NCI-H1092 (cell line): ENCODE measurements at places on chromosomes 2 and 18.

- no peak for DNase-seq
These were observed 272.8 kb upstream of the MMADHC start for GRCh38 chr2:149860276-149860921.

DNA sequence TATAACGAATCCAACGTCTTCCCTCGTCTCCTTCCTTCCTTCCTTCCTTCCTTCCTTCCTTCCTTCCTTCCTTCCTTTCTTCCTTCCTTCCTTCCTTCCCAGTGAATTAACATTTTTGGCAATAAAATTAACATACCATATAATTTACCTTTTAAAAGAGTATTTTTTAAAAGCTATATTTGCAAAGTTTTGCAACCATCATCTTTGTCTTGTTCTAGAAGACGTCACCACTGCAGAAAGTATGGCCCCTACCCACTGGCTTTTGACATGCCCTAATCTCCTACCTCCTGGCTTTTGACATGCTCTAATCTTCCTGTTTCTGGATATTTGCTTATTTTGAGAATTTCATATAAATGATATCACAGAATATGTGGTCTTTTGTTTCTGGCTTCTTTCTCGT is 1023.9 kb upstream of the ZEB2 start:
- no peak for DNase-seq

GRCh38 chr2:224405841-224406370 is 4.0 kb upstream of the FAM124B start:
- DNase-seq, result no peak

DNA sequence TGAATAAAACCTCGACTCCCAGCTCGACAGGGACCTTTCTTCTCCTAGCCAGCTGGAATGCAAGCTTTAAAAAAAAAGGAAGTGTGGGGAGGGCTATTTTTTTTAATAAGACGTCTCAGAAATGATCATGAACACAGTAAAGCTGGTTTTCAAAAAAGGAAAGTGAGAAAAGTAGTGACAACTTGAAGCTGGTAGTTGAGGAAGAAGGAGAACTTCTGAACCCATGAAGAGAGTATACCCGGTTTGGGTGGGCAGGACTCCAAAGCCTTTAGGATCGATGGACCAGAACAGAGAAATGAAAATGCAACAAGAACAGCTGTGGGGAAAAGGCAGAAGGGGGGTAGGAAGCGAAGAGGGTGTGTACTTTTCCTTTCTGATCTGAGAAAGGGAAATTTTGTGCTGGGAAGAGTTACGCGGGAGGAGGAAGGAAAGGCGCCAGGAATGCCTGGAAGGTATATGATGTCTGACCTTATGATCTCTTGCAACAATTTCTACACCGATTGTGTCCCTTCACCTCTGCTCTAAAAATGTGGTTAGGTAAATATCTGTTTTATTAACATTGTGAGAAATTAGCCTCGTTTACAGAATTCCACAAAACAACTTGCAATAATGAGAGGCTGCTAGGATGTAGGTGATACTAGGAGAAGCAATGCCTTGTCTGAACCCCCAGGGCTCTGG is 22.6 kb upstream of the CYP1B1 start:
- DNase-seq, result no peak

DNA sequence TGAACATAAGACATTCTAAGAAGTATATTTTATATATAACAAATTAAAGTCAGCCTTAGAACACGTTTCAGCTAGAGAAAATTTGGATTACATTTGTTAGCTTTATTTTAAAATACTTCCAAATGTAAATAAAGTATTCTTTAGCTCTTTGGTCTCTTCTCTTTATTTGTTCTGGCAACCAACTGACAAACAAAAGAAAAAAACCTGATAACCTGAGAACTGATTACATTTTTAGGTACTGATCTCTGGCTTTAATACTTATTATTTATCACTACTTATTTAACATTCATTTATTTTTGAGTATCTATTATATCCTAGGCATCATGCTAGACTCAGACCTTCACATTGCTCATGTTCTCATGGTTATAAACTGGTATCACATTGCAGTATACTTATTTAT is 18.5 kb downstream of the CCDC138 start:
- DNase-seq, result no peak

DNA sequence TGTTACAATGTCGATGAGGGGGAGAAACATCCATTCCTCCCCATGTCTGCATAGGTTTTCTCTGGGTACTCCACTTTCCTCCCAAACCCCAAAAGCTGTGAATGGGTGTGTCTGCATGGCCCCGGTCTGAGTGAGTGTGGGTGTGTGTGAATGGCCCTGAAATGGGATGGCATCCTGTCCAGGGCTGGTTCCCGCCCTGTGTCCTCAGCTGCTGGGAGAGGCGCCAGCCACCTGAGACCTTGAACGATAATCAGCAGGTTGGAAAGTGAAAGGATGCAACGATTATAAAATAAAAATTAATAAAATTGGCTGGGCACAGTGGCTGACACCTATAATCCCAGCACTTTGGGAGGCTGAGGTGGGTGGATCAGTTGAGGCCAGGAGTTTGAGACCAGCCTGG is 69.2 kb downstream of the NPPC start:
- no peak for DNase-seq

- DNase-seq, result no peak
These were observed 36.7 kb downstream of the DNMT3A start for GRCh38 chr2:25304826-25305596.

DNA sequence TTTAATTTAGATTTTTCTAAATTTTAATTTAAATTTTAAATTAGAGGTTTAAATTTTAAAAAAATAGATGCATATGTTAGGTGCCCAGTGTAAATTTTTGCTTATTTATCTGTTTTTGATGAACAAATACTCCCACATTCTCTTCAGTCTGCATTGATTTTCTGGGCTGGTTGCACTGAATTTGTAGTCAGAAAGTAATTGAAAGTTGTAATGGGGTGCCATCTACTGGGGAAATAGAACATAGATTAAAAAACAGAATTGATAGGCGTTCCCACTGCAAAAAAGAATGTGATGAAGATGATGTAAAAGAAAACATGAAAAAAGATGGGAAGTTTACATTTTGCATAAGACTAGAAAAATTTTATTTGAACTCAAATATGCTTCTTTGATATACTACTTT is 51.7 kb upstream of the CCDC85A start:
- DNase-seq, result peak; percentile 43

GRCh38 chr2:144796936-144797335 is 277.0 kb upstream of the ZEB2 start:
- DNase-seq, result no peak

- DNase-seq, result no peak
These were observed 254.0 kb downstream of the NRXN1 start for GRCh38 chr2:50777954-50778353.

- no peak for DNase-seq
These were observed 17.5 kb upstream of the EXOC6B start for GRCh38 chr2:72843301-72843700.

DNA sequence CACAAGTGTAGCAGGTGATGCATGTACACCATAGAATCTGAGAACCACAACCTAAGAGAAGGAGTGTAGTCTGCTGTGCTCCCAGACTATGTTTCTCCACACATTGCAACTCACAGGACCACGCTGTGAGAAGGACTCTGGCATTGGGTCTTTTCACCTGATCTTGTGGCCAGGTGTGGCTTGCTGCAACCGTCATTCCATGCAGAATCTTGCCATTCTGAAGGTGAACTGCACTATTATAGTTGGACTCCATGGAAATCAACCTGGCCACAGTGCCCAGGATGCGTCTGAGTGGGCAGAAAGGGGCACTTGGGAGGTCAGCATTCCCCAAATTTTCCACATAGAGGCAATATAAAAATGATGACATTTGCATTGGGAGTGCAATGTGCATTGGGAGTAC is 122.2 kb downstream of the CAPN13 start:
- no peak for DNase-seq

GRCh38 chr2:74149247-74149525 is 1.5 kb upstream of the BOLA3 start:
- DNase-seq, result no peak

GRCh38 chr2:212484563-212485080 is 54.0 kb downstream of the ERBB4 start:
- DNase-seq, result no peak

DNA sequence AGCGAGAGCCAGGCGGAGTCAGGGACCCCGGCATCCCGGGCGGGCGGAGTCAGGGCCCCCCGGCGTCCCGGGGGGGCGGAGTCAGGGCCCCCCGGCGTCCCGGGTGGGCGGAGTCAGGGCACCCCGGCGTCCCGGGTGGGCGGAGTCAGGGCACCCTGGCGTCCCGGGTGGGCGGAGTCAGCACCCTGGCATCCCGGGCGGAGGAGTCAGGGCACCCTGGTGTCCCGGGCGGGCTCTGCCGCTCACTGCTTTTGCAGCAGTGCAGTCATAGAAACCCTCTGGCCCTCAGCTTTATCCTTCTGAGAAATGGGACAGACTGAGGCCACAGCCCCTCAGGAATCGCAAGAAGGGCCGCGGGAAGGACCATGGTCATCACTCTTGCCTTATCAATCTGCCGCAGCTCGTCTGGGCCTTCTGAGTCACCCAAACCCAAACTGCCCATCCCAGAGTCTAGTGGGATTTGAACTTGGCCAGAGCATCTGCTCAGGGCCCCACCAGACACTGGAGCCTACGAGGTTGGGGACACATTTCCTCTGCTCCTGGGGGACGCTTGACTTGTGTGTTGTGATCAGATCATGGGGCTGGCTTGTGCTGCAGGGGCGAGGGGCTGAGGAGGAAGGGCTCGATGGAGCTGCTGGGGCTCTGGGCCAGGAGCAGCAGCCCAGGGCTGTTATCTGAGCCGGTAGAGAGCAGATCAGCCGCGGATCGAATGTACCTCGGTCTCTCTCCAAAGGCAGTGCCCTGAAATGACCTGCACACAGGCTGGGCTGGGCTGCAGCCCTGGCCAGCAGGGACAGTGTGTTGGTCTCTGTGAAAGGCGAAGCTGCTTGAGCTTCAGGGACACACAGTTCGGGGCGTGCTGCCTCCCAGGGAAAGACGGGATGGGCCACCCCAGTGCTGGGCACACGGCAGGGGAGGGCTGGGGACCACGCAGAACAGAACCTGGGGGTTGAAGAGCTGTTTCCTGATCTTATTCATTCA is 290.1 kb upstream of the HDAC4 start:
- DNase-seq, result no peak

DNA sequence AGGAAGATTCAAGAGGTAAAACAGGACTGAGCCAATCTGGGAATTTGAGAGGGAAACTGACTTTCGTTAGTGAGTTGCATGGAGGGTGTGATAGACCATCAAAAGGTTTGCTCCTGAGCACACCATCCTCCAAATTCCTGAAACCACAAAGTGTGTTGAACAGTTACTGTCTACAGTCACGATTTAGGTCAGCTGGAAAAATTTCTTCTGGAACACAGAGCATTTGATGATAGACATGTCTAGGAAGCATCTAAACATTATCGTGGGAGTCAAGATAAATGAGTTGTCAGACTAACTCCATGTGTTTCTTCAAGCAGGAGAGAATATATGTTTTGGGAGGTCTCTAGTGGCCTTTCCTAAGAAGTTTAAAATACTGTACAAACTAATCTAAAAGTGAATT is 449.4 kb upstream of the SLC14A2 start:
- no peak for DNase-seq

DNA sequence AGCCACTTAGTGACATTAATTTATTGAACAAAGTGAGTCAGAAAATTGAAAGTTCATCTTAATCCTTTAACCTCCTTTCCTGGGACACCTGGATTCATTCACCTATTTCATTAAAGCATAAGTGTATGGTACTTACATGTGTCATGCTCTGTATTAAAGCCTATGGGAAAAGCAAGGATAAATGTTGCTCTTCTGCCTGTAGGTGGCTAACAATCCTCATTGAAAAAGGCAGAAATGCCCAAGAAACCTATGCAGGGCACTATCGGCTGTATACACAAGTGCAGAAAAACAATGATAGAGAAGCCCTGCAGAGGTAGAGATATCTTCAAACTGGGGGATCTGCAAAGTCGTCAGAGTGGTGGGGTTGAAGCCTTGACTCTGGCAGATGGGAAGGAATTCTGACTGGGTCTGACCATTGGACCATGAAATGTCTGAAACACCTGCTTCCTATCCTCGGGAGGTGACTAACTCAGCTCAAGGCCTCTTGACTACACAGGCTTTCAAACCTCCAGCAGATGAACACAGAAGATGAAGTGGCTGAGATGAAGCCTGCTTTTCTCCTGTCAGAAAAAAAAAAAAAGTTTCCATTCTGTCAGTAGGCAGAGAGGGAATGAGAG is 83.1 kb downstream of the DCC start:
- no peak for DNase-seq

- DNase-seq, result no peak
These were observed 13.7 kb downstream of the NXPH2 start for GRCh38 chr2:138766464-138766863.

DNA sequence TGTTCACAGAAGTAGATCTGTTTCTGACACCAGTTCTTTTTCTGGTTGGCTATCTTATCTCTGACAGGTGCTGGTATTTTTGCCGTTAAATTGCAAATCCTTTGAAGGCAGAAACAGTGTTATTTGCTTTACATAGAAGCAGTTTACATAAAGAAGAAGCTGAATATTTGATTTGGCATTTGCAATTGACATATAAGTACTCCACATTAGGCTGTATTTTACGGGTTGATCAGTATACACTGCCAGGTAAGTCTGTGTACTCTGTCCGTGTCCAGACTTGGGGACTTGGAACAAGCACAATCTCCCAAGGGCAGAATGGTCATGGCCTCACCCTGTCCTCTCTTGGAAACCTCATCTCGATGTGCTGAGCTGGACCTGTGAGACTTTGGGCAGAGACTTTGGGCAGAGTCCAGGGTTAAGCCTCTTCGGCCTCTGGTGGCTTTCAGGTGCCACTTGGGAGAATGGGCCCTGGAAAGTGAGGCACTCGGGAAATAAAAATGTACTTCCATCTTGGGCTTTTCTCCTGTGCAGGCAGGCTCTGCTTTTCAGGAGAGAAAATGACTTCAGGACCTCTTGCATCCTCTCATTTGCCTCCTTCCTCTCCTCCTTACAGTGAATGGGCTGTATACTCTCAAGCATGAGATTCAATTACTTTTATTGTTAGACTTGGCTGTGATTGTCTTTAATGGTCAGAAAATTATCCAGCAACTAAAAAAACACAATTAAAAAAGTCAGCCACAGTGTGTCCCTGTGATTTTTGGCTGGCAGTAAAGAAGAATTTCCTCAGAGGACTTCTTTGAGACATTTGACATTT is 108.5 kb downstream of the RAPGEF4 start:
- no peak for DNase-seq

- DNase-seq, result no peak
These were observed 27.7 kb downstream of the SERPINB8 start for GRCh38 chr18:63997606-63998005.

GRCh38 chr18:72194072-72194471 is 350.1 kb downstream of the CBLN2 start:
- DNase-seq, result no peak
